Central memory CD4-positive, alpha-beta T cell (primary cell): ENCODE measurements at places on chromosomes 6 and 20.

- DNase-seq, result no peak
Measured at GRCh38 chr6:38997128-38997761, 51.3 kb upstream of the GLP1R start.

DNA sequence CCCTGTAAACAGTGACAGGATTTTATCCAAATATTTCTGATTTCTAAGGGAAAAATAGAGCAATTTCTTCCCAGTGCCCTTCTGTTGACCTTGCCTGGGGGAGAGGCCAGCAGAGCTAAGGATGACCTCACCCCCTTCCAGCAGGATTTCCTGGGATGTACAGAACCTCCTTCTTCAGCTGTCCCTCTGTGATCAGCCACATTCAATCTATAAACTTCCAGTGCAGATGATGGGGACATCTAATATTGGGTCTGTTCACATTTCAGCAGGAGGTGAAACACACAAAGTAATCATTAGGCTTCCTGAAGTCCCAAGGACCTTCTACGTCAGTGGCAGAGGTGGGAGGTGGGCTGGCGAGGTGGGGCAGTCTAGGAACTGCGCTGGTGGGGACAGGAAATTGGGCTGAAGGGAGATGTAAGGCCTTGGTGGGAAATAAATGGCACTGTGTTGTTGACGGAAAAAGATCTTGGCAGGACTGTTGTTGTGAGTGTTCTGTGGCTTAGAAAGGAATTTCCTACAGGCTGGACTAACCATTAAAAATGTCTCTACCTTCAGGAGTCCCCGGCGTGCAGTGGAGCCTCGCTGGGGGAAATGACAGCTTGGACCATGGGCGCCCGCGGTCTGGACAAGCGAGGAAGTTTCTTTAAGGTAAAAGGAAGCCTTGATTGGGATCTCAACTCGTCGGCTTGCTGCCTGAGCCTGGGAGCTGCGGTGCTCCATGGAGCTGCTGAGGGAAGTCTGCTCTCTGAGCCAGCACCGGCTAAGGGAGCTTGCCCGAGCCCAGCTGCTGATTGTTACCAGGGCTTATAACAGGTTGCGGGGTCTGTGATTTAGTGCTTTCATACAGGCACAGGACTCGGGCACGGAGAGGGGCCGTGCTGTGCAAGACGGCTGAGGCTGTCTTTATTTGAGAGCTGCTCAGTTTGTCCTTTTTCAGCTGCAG is 127.9 kb upstream of the NAA20 start:
- no peak for DNase-seq

- no peak for DNase-seq
Measured at GRCh38 chr6:138691595-138692057, 81.9 kb upstream of the CCDC28A start.

GRCh38 chr6:148750838-148751792 is 4.3 kb downstream of the UST start:
- DNase-seq, result no peak

DNA sequence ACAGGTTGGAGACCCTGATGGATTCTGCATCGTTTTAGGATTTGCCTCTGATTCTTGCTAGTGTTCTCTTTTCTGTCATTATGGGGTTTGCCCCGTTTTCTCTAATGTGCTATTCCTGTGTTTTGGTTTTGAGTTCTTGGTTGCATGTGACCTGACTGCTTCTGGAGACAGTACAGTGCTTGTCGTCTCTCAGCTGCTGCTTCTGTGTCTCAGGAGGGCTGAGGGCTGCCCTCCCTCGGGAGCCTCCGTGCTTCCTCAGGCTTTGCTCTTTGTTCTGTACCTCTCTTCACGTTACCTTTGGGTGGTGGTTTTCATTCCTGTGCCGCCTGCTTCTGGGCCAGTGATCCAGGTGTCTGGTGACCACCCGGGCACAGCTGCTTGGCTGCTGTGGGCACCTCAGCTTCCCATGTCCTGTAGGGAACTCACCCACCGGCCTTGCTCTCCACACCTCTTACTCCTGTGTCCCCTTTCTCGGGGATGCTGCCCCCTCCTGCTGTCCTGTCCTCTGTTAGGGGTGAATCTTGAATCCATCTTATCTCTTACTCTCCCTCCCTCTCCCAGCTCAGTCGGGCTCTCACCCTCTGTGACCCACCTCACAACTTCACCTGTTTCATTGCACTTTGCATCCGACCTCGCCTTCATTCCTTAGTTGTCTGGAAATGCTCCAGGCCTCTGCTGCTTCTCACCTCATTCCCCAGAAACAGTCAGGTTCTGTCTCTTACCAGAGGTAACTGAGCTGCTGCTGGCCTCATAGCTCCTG is 33.2 kb downstream of the PANK2 start:
- no peak for DNase-seq

GRCh38 chr6:162090734-162091133 is 636.8 kb downstream of the PRKN start:
- DNase-seq, result no peak

- no peak for DNase-seq
Measured at GRCh38 chr6:4712291-4712690, 63.9 kb upstream of the CDYL start.

DNA sequence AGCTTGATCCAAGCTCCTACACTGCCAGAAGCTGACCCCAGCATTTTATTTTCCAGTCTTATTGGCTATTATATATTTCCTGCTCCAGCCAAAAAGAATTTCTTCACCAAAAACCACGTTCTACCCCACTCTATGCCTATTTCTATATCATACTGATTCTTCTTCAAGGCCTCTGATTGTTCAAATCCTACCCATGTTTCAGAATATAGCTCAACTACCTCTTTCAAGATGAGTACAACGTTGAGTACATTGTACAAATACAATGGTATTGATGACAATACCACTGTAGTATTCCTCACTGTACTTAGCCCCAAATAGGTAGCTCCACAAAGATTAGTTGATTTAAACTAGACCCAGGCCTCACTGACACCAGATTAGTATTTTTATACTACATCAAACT is 31.0 kb downstream of the ASCC3 start:
- DNase-seq, result no peak

GRCh38 chr6:161261325-161261724 is 12.5 kb downstream of the AGPAT4 start:
- DNase-seq, result no peak

- DNase-seq, result no peak
Measured at GRCh38 chr6:154683756-154684523, 49.3 kb upstream of the SCAF8 start.

DNA sequence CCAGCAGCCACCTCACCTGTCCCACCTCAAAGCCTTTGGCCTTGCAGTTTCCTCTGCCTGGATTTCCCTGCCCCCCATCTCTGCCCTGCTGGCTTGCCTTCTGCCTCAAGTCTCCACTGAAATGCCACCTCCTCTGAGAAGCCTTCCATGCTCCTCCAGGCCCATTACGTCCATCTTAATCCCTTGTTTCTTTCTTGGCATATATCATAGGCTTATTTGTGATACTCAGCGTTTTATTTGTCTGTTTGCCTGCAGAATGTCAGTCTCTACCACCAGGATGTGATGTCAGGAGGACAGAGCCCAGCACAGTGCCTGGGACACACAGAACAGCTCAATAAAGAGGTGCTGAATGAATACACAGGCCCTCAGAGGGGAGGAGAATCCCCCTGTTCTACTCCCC is 24.4 kb upstream of the TLDC2 start:
- DNase-seq, result no peak

- no peak for DNase-seq
Measured at GRCh38 chr6:19410481-19410880, 426.7 kb upstream of the ID4 start.

DNA sequence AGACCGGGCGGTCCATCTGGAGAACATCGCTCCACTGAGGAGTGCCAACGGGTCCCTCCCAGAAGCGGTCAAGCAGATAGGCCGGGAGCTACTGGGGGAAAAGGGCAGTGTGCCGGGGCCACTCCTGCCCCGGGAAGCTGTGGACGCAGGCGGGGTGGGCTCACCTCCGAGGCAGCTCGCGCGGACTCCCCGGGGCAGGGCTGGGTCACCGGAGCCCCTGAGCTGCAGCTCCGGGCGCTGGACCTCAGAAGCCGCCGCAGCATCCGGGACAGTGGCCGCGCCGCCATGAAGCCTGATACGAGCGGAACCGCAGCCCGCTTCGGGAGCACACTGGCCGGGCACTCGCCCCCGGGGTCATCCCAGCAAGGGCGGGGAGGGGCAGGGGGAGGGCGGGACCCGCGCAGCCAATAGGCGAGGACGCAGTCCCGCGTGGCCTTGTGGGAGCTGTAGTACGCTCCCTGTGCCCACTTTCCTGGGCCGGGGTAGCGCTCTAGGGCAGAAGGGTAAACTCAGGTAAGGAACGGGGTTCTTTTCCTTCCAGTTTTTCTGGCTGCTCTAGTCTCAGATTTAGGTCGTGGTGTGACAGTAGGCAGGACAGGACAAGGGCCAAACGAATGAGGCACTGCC is at the start of gene MOCS1:
TSS of gene MOCS1 (minus strand) at position 332 of the 627 bp plus-strand sequence. CDS start at position 287, 45 bp downstream.
- no peak for DNase-seq

DNA sequence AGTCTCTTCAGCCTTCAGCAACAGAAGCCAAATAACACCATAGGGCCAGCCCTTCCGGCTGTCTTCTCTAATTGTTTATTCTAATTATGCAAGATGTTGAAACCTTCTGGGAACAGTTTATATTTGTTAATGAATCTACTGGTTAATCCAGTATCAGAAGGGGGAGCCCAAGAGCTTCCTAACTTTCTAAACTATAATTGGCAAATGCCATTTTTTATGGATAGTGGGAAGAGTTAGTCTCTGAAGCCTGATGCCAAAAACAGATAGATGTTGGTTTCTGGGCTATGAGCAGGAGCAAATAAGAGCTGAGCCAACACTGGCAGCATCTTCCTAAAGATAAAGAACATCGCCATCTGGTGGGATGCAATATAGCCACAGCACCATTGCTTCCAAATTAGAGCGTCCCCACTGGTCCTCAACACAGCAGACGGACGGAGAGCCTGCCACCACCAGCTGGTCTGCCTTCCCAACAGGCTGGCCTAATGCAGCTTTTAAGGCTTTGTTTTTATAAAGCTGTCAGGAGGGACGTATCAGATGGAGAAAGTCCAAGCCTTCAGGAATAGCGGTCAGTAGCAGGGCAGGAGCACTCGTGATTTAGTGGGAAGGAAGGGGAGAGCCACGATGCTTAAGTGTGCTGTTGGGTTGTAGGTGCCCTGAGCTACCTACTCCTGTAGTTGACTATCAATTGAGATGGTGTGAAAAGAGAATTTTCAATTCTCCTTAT is 118.8 kb downstream of the RALGAPA2 start:
- no peak for DNase-seq

DNA sequence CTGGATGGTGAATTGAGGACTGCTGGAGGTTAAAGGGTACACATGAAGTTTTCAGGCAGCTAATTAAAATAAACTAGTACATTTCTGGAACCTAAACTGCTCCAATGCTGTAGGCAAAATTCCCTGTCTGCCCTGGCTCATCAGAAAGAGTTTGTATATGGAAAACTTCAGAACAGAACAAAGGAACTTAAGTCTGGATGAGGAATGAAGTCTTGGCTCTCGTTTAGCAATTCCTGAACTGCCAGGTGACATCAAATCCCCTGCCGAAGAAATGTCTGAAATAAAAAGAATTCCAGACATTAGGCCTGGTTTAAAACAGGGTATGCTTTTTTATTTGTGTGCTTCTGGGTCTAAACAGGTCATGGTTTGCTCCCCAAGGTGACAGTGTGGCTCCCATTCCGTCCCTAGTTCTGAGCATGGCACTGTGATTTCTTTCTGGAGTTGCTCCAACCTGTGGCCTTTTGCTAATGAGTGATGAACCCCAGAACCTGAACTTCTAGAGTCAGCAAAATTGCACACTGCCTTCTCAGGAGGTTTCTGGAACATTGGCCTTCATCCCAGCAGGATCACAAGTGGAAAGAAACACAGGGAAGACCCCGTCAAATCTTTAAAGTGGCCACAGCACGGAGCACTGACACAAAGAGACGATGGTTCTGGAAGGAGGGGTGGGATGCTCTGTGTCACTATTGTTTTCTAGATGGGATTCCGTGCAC is 129.4 kb upstream of the NAA20 start:
- no peak for DNase-seq

GRCh38 chr6:123875784-123876183 is 72.1 kb downstream of the NKAIN2 start:
- DNase-seq, result no peak

DNA sequence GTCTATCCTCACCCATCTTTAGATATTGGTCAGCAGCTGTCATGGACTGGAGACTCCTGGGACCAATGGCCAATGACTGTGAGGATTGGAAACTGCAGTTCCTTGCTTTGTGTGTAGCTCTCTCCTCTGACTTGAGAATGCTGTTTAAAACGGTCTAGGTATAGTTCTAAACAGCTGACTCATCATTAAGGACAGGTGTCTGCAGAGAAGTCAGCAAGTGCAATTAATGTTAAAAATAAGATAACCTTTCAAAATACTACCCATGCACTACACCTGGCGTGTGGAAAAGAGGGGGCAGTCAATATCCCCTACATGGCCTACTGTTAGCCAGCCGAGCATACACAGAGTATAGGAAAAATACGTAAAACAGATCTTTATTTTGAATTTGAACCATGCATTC is 115.4 kb upstream of the TAB2 start:
- no peak for DNase-seq

GRCh38 chr6:2103765-2104523 is 141.5 kb downstream of the GMDS start:
- peak; percentile 24 for DNase-seq

DNA sequence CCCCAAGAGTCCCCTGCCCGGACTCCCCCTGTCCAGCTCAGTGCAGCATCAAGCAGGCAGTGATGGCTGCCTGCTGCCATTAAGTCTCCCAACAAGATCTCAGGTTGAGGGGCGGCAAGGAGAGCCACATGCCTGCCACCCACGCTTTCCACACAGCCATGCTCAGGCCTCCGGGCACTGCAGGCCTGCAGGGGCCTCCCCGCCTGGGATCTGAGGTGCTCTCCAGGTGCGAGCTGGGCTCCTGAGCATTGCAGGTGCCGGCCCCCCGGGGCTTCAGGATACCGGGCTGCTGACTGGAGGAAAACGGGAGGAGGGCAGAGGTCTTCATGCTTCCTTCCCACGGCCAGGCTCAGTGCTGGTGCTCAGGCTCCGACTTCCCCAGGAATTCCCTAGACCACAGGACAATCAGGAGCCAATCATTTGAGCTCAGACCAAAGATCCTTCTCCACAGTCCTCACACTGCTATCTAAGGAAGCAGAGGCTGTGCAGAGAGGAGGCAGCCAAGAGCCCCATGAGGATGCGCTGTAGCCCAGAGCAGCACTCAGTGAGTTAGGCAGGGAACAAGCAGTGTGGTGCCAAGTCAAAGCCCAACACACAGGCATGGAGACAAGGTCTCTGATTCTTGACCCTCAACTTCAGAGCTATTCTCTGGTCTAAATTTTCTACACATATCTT is 52.7 kb downstream of the PYGB start:
- DNase-seq, result no peak
